ENCODE measurements at places on chromosomes 2 and 18.

GRCh38 chr2:22497789-22498188 lies 887.2 kb upstream of the KLHL29 start:
- H3K4me1 ChIP-seq = no peaks in the 10 kb centered on the region
- H3K27me3 ChIP-seq = no peaks in the 10 kb centered on the region
- no peak overlapping the region for H3K4me3 ChIP-seq
- H3K27ac ChIP-seq = no peak overlapping the region
- H3K36me3 ChIP-seq = no peaks in the 10 kb centered on the region

- H3K4me3 ChIP-seq = peak overlapping the region; percentile 94
- peak overlapping the region; percentile 100 for H3K27ac ChIP-seq
- H3K4me1 ChIP-seq = peaks cover 58% of the 10 kb centered on the region
- peaks cover 33% of the 10 kb centered on the region for H3K27me3 ChIP-seq
- H3K36me3 ChIP-seq = no peaks in the 10 kb centered on the region
- DNase-seq = no peak
Observed at GRCh38 chr18:3449512-3450011, 410 bp upstream of the TGIF1 start.

- no peak overlapping the region for H3K4me3 ChIP-seq
- H3K36me3 ChIP-seq = no peaks in the 10 kb centered on the region
- no peaks in the 10 kb centered on the region for H3K27me3 ChIP-seq
- no peak for DNase-seq
- H3K27ac ChIP-seq = no peak overlapping the region
Observed at GRCh38 chr2:39411181-39411944, 25.7 kb downstream of the MAP4K3 start.

DNA sequence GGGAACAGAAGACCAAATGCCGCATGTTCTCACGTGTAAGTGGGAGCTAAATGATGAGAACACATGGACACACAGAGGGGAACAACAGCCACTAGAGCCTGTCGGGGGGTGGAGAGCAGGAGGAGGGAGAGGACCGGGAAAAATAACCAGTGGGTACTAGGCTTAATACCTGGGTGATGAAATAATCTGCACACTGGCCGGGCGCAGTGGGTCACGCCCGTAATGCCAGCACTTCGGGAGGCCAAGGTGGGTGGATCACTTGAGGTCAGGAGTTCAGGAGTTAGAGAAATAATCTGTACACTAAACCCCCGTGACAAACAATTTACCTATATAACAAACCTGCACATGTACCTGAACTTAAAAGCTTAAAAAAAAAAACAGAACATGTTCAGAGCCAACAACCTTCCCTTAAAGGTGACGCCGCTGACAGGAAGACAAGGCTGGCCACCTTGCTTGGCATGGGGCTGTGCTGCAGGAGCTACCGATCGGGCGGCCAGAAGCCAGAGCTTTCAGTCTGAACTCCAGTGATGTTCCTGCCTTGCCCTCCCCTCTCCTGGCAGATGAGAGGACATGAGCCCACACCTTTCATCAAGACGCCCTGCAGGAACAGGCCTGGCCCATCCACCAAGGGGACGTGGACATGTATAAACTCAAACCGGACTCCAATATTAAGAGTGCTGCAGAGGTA lies 11.2 kb downstream of the SLC66A2 start:
- H3K27me3 ChIP-seq = peaks cover 10% of the 10 kb centered on the region
- H3K27ac ChIP-seq = no peak overlapping the region
- no peak overlapping the region for H3K4me3 ChIP-seq
- H3K36me3 ChIP-seq = peaks cover 48% of the 10 kb centered on the region
- DNase-seq = no peak

GRCh38 chr2:241896746-241897201 lies 27.2 kb downstream of the RTP5 start:
- peaks cover 6% of the 10 kb centered on the region for H3K4me1 ChIP-seq
- H3K27me3 ChIP-seq = peaks cover 27% of the 10 kb centered on the region
- DNase-seq = peak; percentile 13
- H3K27ac ChIP-seq = peak overlapping the region; percentile 51

GRCh38 chr2:141341444-141341843 lies 789.4 kb downstream of the LRP1B start:
- no peaks in the 10 kb centered on the region for H3K27me3 ChIP-seq
- H3K36me3 ChIP-seq = no peaks in the 10 kb centered on the region
- H3K4me1 ChIP-seq = no peaks in the 10 kb centered on the region
- H3K4me3 ChIP-seq = no peak overlapping the region
- DNase-seq = no peak

DNA sequence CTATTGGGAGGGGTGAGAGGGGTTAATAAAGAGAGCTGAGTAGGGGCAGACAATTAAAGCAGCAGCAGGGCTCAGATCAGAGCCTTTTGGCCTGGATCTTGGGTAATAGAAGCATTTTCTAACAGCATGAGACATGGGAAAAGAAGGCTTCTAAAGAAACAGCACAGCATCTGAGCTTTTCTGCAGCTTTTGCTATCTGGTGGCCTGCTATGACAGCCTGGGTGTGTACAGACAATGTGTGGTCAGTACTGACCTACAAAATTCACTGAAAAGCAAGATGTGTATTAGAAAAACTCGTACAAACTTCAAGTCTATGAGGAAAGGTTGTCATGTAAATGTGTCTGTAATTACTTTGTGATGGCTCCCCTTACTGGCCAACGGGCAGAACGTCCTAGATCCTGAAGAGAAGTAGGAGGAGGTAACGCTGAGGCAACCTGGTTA lies 95.6 kb downstream of the GALNT3 start:
- H3K4me1 ChIP-seq = no peaks in the 10 kb centered on the region
- H3K4me3 ChIP-seq = no peak overlapping the region
- H3K27me3 ChIP-seq = no peaks in the 10 kb centered on the region
- DNase-seq = peak; percentile 6
- H3K27ac ChIP-seq = no peak overlapping the region

DNA sequence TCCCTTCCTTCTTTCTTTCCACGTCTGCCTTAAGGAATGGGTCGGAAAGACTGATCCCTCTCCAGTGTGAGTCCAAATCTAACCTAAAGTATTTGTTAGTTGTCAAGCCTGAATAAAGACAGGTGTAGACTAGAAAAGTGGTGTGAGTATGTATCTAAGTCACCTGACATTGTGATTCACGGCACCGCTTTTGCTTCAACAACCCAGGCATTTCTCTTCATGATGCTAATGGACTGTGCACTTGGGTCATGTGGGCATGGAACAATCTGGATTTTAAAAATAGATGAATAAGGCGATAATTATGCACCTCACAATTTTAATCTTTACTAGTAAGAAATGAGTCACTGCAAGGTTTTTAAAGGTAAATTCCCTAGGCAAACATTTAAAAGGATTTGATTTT lies 107.5 kb downstream of the LIPG start:
- no peaks in the 10 kb centered on the region for H3K36me3 ChIP-seq
- no peaks in the 10 kb centered on the region for H3K4me1 ChIP-seq
- H3K27ac ChIP-seq = no peak overlapping the region
- H3K27me3 ChIP-seq = no peaks in the 10 kb centered on the region
- no peak for DNase-seq

GRCh38 chr2:43701111-43701510 lies 24.9 kb upstream of the C1GALT1C1L start:
- peaks cover 11% of the 10 kb centered on the region for H3K27me3 ChIP-seq
- no peak overlapping the region for H3K4me3 ChIP-seq
- DNase-seq = no peak
- no peak overlapping the region for H3K27ac ChIP-seq
- H3K4me1 ChIP-seq = no peaks in the 10 kb centered on the region

GRCh38 chr2:229408356-229408755 lies 137.3 kb upstream of the PID1 start:
- H3K27me3 ChIP-seq = peaks cover 2% of the 10 kb centered on the region
- no peak overlapping the region for H3K4me3 ChIP-seq
- no peaks in the 10 kb centered on the region for H3K36me3 ChIP-seq
- no peak for DNase-seq

DNA sequence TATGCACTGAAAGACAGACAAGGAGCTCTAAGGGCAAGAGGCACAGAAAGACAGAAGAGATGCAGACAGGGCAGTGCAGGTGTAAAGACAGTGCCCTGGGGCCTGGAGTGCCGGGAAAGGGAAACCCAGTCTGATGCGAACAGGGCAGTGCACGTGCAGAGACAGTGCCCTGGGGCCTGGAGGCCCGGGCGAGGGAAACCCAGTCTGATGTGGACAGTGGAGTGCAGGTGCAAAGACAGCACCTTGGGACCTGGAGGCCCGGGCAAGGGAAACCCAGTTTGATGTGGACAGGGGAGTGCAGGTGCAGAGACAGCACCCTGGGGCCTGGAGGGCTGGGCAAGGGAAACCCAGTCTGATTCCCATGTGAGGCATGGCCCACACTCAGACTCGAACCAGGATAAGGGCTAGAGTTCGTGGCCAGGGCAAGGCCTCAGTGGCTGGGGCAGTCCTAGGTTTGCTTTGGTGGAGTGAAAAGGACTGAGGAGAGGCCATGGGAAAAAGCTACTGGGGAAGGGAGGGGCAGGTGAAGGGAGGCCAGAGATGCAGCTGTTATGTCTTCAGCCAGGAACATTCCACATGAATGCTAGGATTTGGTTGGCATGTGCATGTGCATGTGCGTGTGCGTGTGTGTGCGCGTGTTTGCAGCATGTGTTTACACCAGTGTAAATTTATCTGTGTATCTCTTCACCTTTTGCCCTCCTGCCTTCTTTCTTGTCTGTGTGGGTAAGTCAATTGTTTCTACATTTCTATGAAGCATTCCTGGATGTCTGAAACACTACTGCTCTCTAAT lies 39.1 kb upstream of the DNMT3A start:
- H3K36me3 ChIP-seq = peaks cover 20% of the 10 kb centered on the region
- no peak overlapping the region for H3K4me3 ChIP-seq
- no peak for DNase-seq
- H3K4me1 ChIP-seq = peaks cover 26% of the 10 kb centered on the region
- peaks cover 11% of the 10 kb centered on the region for H3K27me3 ChIP-seq

DNA sequence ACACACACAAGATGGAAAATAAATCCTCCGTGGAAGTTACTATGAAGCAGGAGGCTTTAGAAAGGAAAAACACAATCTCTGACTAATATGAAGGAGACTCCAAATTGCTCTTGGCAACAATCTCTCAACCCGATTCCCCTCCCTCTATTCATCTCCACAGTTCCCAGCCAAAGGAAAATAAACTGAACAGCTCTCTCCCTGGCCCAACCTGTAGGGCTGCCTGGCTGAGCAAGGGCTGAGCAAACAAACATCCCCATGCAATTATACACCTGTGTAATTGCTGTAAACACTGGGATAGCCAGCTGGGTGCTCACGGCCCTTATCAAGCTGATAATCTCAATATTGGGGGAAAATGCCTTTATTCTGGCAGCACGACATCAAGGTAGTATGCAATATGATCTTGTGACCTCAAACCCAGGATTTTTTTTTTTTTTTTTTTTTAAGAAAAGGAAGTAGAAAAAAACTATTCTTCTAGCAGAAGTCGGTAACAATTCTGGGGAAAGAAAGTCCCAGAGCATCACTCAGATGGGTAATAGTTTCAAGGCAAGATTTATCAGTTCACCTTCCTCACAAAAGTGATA lies 203.3 kb upstream of the SMAD2 start:
- H3K27ac ChIP-seq = no peak overlapping the region
- H3K4me1 ChIP-seq = no peaks in the 10 kb centered on the region
- peaks cover 19% of the 10 kb centered on the region for H3K27me3 ChIP-seq
- H3K36me3 ChIP-seq = no peaks in the 10 kb centered on the region
- H3K4me3 ChIP-seq = no peak overlapping the region

DNA sequence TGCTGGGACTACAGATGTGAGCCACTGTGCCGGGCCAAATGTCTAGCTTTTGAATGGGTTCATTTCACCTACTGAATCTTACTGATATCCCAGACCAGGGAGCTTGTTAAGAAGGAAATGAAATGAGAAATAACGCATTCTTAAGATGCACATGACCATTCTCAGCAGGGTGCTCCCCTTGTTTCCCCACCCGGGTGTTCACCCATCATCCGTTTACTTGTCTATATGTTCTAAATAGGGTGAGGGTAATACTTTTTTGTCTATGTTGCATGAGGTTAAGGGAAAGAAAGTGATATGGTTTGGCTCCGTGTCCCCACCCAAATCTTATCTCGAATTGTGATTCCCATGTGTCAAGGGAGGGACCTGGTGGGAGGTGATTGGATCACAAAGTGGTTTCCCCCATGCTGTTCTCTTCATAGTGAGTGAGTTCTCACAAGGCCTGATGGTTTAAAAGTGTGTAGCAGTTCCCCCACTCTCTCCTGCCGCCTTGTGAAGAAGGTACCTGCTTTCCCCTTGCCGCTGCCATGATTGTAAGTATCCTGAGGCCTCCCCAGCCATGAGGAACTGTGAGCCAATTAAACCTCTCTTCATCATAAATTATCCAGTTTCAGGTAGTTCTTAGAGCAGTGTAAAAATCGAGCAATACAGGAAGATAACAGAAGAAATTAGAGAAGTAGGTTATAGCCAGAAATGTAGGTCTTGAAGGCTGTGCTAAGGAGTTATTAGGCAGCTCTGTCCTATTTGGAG lies 129.1 kb downstream of the DDX1 start:
- H3K27ac ChIP-seq = no peak overlapping the region
- no peak for DNase-seq
- H3K27me3 ChIP-seq = no peaks in the 10 kb centered on the region

DNA sequence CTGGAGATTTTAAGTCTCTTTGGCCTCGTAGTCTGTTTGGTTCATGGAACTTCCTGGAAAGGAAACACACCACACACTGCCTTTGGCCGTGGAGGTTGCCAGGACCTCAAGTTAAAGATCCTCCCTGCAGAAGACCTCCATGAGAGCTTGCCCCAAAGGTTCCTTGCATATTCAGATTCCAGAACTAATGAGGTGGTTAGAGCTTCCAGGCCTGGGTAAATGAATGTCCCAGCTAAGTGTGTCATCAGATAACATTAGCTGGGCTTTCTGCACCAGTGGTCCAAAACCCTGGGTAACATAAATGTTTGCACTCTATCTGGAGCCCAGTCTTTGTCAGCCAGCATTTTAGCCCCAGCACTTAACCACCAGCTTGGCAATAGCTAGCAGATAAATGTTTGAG lies 122.1 kb upstream of the EML6 start:
- DNase-seq = no peak
- no peak overlapping the region for H3K4me3 ChIP-seq
- H3K36me3 ChIP-seq = peaks cover 3% of the 10 kb centered on the region

- peaks cover 9% of the 10 kb centered on the region for H3K4me1 ChIP-seq
- H3K36me3 ChIP-seq = peaks cover 28% of the 10 kb centered on the region
- no peaks in the 10 kb centered on the region for H3K27me3 ChIP-seq
Observed at GRCh38 chr18:45749918-45750689, 26.1 kb downstream of the SLC14A1 start.

DNA sequence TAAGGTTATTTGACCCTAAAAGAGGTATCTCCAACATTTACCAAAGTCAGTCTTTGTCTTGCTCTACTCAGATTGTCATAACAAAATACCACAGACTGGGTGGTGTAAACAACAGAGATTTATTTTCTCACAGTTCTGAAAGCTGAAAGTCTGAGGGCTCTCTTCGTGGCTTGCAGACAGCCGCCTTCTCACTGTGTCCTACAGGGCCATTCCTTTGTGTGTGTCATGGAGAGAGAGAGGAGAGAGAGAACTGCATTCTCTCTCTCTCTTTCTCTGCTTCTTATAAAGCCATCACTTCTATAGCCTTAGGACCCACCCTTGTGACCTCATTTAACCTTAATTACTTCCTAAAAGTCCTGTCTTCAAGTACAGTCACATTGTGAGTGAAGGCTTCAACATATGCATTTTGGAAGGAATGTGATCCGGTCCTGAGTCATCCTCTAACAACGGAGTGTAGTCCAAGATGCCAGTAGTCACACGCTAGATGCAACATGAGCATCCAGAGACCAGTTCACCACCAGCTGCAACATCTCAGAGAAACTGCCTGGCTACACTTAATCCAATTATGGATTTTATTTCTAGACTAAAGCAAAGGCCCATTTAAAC lies 130.2 kb downstream of the CD226 start:
- no peak for DNase-seq
- no peak overlapping the region for H3K27ac ChIP-seq
- H3K36me3 ChIP-seq = peaks cover 39% of the 10 kb centered on the region
- H3K4me3 ChIP-seq = no peak overlapping the region

- DNase-seq = no peak
- no peak overlapping the region for H3K27ac ChIP-seq
- no peak overlapping the region for H3K4me3 ChIP-seq
Observed at GRCh38 chr2:138321458-138321857, 180.1 kb upstream of the SPOPL start.

Data from immature natural killer cell (primary cell).